Stimulated activated CD8-positive, alpha-beta memory T cell treated with anti-CD3 and anti-CD28 coated beads, Interleukin-4, amount 100 ng/mL, for 1 hour (primary cell): ENCODE measurements at places on chromosomes 6 and 20.
A peak's percentile ranks its signal among the peaks of the same experiment; 100 is the strongest.

- DNase-seq, result no peak
Observed at GRCh38 chr6:91562955-91563354, 976.1 kb upstream of the MAP3K7 start.

DNA sequence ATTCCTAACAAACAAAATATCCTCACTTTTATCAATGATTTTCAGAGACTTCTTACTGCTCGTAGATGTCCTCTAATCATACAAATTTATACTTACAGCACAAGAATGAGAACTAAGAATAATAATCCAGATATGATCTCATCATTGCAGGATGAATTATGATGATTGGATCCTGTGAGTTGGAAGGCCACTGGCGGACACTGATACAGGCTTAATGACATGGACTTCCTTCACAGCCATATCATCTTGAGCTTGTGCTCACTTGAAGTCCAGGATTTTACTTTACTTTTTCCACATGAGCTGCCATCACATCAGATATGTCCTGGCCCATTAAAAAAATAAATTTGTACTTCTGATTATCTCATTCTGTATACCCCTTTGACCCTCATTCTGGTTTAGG, 94.3 kb downstream of the NKAIN2 start:
- no peak for DNase-seq

GRCh38 chr6:21772884-21773575, 179.5 kb downstream of the SOX4 start:
- no peak for DNase-seq

DNA sequence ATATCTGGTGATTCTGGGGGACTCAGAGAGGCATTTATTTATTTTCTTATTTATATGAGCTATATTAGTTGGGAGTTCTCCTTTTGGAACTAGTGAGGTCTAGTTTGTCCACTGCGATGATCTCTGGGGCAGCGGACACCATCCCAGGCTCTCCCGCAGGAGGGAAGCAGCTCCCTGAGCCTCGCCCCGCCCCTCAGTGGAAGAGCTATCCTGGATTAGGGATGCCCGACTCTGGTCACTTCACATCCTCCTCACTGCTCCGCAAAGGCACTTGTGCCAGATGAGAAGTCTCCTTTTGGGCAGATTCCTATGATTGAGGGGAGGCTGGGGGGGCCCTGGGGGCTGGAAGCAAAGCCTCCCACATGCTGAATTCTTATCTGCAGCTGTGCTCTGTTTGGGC, 3.6 kb upstream of the MAS1 start:
- no peak for DNase-seq

- no peak for DNase-seq
Observed at GRCh38 chr20:61932199-61932592, 133.5 kb downstream of the TAF4 start.

GRCh38 chr6:30690403-30691207, at the start of gene NRM:
Gene NRM, minus strand, starts transcription at chr6:30690984. Its CDS starts 10 bp downstream, at chr6:30690974.
- DNase-seq, result no peak

GRCh38 chr6:61909486-61909885, 376.5 kb downstream of the KHDRBS2 start:
- DNase-seq, result no peak

- no peak for DNase-seq
Observed at GRCh38 chr6:82129797-82130196, 117.7 kb downstream of the IBTK start.

- DNase-seq, result no peak
Observed at GRCh38 chr6:150924808-150925589, 59.5 kb downstream of the MTHFD1L start.

GRCh38 chr6:54157405-54157804, 46.2 kb downstream of the MLIP start:
- DNase-seq, result no peak

GRCh38 chr6:11855743-11856142, 77.1 kb upstream of the ADTRP start:
- DNase-seq, result no peak

DNA sequence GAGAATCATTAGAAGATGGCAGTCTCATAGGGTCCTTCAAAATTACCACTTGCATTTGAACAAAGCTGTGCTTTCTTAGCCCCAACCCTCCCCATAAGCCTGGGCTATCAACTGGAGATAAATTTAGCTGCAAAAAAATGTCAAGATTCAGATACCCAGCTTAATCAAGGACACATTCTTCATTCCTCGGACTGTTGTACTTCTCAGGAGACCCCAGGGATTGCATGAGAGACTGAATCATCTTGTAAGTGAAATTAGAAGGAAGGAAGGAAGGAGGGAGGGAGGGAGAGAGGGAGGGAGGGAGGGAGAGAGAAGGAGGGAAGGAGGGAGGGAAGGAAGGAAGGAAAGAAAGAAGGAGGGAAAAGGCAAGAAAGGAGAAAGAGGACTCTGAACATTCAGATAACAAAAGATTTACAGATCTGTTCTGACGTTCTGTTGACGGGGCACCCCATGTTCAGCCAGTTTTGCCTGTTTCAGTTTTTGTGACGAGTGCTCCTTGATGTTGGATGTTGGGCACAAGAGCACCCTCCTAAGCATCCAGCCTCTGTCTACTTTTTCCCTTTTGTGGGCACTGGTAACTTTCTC, 498.7 kb downstream of the PREX1 start:
- no peak for DNase-seq

GRCh38 chr6:143539734-143540133, 28.2 kb upstream of the FUCA2 start:
- DNase-seq, result no peak

GRCh38 chr20:36167902-36168503, 13.5 kb downstream of the EPB41L1 start:
- no peak for DNase-seq

GRCh38 chr6:14440940-14441781, 323.6 kb downstream of the CD83 start:
- DNase-seq, result no peak

DNA sequence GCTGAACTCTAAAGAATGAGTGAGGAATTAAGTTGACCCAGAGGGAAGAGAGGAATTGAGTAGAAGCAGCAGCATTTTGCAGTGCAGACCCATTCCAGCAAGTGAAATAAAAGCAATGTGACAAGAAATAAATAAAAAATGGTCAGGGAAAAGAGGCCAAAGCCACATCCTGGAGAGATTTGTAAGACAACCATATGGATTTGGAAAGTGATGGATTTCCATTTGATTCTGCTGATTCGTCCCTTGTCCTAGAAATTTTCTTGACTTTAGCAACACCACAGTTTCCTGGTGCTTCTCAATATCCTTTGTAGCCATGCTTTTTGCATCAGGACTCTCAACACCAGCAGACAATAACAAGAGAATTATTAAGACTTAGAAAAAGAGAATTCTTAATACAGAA, 29.8 kb downstream of the ANKEF1 start:
- DNase-seq, result no peak

DNA sequence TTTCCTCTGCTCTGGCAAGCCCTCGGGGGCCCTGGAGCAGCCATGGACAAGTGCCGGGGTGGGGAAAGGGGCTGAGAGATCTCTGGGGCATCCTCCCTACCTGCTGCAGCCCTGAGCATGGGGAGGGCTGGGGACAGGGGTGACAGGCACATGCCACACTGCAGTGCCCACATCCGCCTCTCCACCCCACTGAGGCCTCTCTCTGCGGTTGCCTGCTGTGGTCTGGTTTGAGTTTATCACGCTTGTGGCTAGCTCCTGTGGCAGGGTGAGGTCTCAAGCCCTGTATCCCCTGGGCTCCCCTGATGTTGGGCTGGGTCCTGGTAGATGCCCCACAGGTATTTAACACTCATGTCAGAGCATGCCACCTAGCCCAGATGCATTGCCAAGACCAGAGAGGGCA, 52.9 kb upstream of the MLN start:
- DNase-seq, result peak; percentile 40

DNA sequence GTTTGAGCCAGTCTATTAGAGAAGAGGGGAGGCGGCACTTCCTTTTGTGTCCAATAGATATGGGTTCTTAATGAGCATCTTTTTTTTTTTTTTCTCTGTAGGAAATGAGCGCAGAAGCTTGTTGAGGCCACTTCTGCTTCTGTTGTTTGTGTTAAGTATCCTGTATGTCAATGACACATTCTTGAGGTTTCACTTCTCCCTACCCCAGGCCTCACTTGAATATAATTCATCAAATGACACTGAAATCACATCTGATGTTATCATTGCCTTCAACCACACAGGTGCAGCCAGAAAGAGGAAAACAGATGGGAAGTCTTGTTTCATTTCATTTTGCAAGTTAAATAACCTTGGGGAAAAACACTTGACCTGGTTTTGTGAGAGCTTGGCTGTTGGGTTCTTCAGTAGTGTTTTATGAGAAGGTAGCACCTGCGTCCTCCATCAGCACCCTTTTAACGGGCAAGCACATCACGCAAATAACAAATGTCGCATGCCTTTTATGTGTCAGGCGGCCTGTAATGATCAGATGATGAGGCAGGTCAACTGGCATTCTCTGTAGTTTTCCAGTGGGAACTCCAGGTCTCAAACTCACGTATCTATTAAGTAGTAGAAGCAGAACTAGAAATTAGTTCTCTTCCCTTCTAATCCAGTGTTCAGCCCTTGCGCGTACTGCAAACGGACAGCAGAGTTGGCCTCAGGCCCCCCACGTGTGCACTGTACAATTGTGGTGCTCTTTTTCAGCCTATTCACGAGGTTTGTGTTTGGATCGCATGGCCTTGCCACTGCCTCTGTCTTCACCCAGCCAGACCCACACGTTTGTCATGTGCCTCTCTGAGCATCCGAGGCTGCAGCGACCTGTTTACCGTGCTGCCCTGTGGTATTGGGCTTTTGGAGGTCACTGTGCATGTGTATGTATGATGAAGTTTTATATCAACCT, 23.5 kb downstream of the PLEKHG1 start:
- DNase-seq, result no peak

DNA sequence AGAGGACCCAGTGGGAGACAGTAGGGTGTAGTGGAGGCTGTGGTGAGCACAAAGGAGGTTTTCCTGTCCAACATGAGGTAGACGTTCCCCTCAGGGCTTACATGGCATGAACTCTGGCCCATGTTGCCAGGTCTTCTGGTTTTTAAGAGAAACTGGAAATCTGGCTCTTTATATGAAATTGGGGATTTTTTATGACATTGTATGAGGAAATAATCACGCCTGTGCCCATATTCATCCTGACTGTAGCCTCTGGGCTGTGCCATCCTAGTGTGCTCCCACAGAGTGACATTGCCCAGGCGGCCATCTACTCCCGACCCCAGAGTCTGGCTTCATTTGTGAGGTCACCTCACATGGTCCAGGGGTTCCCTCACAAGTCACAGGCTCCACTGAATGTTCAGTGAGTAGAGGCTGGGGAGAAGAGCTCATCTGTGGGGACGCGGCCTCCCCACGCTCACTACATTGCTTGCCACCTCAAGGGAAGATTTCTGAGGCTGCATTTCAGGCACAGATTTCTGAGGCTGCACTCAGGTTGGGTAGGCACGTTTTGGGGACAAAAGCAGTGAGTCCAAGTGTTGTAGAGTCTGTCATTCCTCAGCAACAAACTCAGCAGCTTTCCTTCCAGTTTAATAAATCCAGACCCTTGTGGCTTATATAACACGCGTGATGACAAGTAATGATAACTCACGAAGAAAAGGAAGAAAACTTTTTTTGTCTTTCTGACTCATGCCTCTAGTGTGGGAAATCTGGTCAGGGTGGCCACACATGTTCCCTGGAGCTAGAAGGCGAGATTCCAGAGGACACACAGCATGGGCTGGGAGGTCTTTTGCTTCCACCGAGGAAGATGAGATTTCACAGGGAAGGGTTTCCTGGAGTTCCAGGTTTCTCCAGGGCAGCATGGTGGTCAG, 41.7 kb downstream of the SLC24A3 start:
- no peak for DNase-seq

- no peak for DNase-seq
Observed at GRCh38 chr6:21149470-21149869, 444.1 kb upstream of the SOX4 start.

DNA sequence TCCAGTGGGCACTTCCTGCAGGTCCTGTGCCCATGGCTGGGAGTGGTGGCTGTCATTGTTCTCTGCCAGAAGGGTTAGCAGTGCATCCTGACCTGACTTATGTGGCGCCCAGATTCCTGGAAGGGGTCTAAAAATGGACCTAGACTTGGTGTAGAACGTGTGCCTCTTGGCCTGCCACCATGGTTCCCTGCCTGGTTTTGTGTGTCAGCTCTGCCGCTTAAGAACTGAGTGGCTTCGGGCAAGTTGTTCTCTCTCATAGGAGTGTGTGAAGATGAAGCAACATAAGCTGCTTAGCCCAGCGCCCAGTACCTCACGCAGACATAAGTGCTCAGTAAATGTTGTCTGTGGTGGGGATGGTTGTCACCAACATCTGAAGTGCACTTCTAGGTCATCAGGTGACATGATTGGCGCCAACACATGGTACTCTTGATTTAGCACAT, 52.1 kb downstream of the PTPN1 start:
- no peak for DNase-seq

GRCh38 chr6:134925800-134926199, 24.1 kb downstream of the ALDH8A1 start:
- DNase-seq, result no peak

DNA sequence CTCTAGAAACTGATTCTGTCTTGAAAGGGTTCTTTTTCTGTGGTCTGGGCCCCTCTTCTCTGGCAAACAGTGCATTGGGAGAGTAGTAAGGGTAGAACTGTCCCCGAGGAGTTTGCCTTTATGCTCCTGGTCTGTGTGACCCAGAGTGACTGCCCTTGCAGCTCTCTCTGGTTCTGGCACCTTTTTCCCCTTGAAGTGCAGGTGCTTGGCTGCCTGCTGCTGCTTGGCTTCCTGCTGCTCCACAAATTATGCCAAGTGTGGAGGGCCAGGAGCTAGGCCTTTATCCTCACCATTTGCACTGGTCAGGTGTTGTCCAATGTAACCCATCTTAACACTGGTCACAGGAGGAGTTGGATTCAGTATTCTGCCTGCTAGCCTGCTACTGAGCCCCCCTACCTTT, 11.2 kb downstream of the KIZ start:
- no peak for DNase-seq

DNA sequence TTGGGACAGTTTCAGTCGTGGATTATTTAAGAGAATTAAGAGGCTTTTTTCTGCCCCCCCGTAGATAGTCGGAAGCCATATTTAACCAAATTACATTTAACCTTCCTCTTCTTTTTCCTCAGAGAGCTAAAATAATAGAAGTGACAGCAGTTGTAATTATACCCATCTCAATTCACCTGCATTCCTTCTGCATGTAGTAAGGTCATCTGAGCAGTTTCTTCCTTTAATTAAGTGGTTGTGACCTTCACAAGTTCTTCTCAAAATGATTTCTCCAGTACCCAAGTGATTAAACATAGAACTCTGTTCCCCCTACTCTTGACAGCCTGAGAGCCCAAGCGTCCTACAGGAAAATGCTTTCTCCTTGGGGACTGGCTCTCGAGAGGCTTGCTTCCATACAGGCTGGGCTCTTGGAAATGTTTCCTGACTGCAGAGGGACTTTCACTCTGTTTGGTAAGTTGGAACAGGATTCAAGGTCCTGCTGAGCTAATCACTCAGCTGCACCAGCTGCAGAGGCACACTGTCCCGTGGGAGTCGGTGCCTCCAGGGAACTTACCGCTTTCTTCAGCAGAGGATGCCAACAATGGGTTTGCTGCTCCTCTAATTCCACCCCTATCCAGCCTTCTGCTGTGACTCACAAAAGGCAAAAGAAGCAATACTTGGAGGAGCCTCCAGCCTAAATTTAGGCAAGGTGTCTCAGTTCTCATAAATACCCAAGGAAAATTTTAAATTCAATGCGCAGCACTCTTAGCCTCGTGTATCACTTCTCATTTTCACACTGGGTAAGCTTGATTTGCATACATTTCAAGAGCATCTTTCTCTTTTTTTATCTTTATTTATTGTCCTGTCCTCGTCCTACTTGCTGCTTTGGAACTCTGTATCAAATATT, 414.9 kb downstream of the KIF16B start:
- DNase-seq, result no peak

- no peak for DNase-seq
Observed at GRCh38 chr20:53841741-53842140, 228.7 kb downstream of the BCAS1 start.
